Ovary (tissue), 10 donors: ENCODE measurements at places on chromosomes 6 and 20. TPM values are rescaled to one million over a fixed set of nuclear protein-coding genes. Genes with fewer than 3 reads are reported as not detected.

The PDYN gene
- total RNA-seq, result not detected

DNA sequence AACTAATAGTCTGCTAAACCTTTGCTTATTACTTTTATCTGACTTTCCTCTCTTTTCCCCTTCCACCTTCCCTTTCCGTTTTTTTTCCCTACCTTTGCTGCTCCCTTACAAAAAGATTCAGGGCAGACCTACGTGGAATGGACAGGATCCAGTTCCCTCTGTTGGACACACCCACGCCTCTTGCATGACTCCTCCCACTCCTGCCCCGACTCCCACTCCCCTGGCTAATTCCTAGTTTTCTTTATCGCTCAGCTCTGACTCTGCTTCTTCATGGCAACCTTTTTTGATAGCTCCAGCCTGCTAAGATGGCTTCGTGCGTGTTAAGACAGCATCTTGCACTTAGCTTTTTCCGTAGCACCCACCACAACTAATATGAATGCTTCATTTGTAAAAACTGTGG is 715.6 kb upstream of the NRSN1 start:
- DNase-seq, result no peak
- no peaks in the 10 kb centered on the region for H3K36me3 ChIP-seq
- H3K4me1 ChIP-seq, result peaks cover 2% of the 10 kb centered on the region
- no peaks in the 10 kb centered on the region for H3K27me3 ChIP-seq
- no peak overlapping the region for H3K4me3 ChIP-seq
- no peak overlapping the region for H3K27ac ChIP-seq

- H3K27me3 ChIP-seq, result no peaks in the 10 kb centered on the region
- no peak for DNase-seq
- H3K27ac ChIP-seq, result no peak overlapping the region
Measured at GRCh38 chr20:18974660-18975059, 161.1 kb downstream of the SCP2D1 start.

- H3K27me3 ChIP-seq, result no peaks in the 10 kb centered on the region
- peaks cover 11% of the 10 kb centered on the region for H3K4me1 ChIP-seq
- no peak for DNase-seq
- H3K27ac ChIP-seq, result no peak overlapping the region
Measured at GRCh38 chr6:7827142-7827541, 83.4 kb downstream of the TXNDC5 start.

GRCh38 chr6:163446549-163446948 is 32.0 kb downstream of the QKI start:
- H3K4me1 ChIP-seq, result peaks cover 10% of the 10 kb centered on the region
- no peak for DNase-seq
- H3K36me3 ChIP-seq, result no peaks in the 10 kb centered on the region
- no peak overlapping the region for H3K27ac ChIP-seq
- H3K4me3 ChIP-seq, result no peak overlapping the region

GRCh38 chr6:134468633-134469032 is 150.7 kb upstream of the SGK1 start:
- no peak overlapping the region for H3K4me3 ChIP-seq
- peaks cover 4% of the 10 kb centered on the region for H3K4me1 ChIP-seq
- no peaks in the 10 kb centered on the region for H3K27me3 ChIP-seq
- DNase-seq, result no peak
